ENCODE measurements at places on chromosomes 3 and 15. TPM values are rescaled to one million over a fixed set of nuclear protein-coding genes. Genes with fewer than 3 reads are reported as not detected.

- H3K36me3 ChIP-seq = peaks cover 4% of the 10 kb centered on the region
- H3K27me3 ChIP-seq = no peaks in the 10 kb centered on the region
- H3K4me1 ChIP-seq = peaks cover 27% of the 10 kb centered on the region
- no peak for DNase-seq
- H3K27ac ChIP-seq = peak overlapping the region; percentile 70
Observed at GRCh38 chr3:32302601-32303398, 64.3 kb downstream of the CMTM8 start.

GRCh38 chr3:55012091-55012490 lies 84.2 kb upstream of the LRTM1 start:
- H3K27ac ChIP-seq = no peak overlapping the region
- no peaks in the 10 kb centered on the region for H3K36me3 ChIP-seq
- H3K4me1 ChIP-seq = peaks cover 16% of the 10 kb centered on the region
- no peak for DNase-seq

- no peak for DNase-seq
- H3K4me1 ChIP-seq = peaks cover 2% of the 10 kb centered on the region
- H3K27ac ChIP-seq = no peak overlapping the region
- no peaks in the 10 kb centered on the region for H3K27me3 ChIP-seq
- no peaks in the 10 kb centered on the region for H3K36me3 ChIP-seq
- H3K4me3 ChIP-seq = no peak overlapping the region
Observed at GRCh38 chr3:54360320-54360719, 238.0 kb downstream of the CACNA2D3 start.

DNA sequence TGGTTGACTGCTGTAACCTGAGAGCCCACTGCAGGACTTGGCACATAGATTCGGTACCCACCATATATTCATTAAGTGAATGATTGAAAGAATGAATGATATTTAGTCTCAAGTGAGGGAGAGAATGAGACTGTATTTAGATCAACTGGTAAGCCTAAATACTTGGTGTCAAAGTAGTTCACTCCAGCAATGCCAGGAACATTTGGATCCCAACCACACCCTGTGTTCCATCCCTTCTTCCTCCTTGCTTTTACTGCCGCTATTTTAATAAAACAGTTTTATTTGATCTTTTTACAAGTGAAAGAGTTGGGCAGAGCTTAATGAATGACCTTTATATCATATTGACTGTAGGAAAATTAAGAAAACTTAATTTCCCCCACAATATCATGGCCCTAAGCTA lies 473.6 kb upstream of the CBLB start:
- H3K4me1 ChIP-seq = peaks cover 5% of the 10 kb centered on the region
- no peak overlapping the region for H3K4me3 ChIP-seq
- DNase-seq = no peak
- no peaks in the 10 kb centered on the region for H3K36me3 ChIP-seq
- H3K27ac ChIP-seq = no peak overlapping the region
- H3K27me3 ChIP-seq = peaks cover 9% of the 10 kb centered on the region

GRCh38 chr3:11565072-11565471 lies 78.6 kb downstream of the VGLL4 start:
- no peaks in the 10 kb centered on the region for H3K27me3 ChIP-seq
- no peak overlapping the region for H3K27ac ChIP-seq
- peaks cover 24% of the 10 kb centered on the region for H3K4me1 ChIP-seq
- peaks cover 34% of the 10 kb centered on the region for H3K36me3 ChIP-seq

DNA sequence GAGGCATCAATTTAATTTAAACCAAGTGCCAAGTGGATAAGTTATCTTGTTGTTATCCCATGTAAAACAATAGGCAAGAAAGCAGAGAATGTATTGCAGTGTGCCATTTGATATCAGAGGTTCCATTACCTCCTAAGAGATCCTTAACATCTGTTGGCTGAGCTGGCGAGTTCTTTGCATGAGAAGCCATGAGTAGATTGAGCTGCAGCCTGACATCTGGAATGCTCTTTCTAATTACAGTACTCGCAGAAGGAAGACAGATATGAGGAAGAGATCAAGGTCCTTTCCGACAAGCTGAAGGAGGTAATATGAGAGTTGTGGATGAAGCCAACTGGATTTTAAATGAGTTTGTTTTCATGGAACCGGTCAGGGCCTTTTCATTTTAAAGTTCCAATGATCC lies 19.4 kb downstream of the TPM1 start:
- no peak overlapping the region for H3K4me3 ChIP-seq
- no peak for DNase-seq
- H3K27me3 ChIP-seq = no peaks in the 10 kb centered on the region
- H3K36me3 ChIP-seq = peaks cover 80% of the 10 kb centered on the region
- no peak overlapping the region for H3K27ac ChIP-seq

DNA sequence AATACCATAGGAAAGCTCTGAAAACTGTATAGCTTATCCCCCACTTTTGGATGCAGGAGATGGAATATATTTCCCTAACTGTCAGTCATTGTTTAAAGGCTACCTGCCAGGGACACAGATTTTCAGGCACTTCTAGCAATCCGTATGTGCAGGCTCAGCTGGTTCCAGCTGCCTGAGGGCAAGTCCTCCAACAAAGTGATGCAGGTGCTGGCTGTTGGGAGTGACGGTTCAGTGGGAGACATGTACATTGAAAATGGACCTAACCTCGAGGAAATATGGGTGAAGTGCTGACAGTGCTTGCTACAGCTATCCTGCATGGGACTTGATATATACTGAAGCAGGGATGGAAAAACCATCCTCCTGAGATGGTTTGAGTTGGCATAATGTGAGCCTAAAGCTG lies 153.1 kb upstream of the GAP43 start:
- H3K27ac ChIP-seq = no peak overlapping the region
- H3K4me1 ChIP-seq = no peaks in the 10 kb centered on the region
- no peak overlapping the region for H3K4me3 ChIP-seq
- H3K27me3 ChIP-seq = no peaks in the 10 kb centered on the region
- no peaks in the 10 kb centered on the region for H3K36me3 ChIP-seq
- DNase-seq = no peak

DNA sequence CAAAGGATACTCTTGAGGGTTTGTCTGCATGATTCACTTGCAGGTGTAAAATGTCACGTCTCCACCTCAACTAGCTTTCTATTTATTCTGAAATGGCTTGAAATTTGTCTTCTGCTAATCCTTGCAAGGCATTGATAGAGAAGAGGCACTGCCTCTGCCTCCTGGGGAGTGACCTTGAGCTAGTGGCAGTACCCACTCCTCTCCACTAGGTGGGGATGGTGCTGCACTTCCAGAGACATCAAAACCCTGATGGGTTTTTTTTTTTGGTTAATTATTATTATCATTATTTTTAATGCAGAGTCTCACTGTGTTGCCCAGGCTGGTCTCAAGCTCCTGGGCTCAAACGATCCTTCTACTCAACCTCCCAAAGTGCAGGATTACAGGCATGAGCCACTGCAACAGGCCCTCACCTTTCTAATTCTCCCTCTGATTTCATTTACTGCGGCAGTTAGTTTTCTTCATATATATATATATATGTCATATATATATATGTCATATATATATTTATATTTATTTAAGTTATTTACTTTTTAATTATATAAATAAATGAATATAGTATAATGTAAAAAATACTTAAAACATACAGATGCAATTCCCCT lies 117.6 kb upstream of the EIF1B start:
- H3K27me3 ChIP-seq = peaks cover 7% of the 10 kb centered on the region
- no peak overlapping the region for H3K27ac ChIP-seq
- DNase-seq = no peak
- no peaks in the 10 kb centered on the region for H3K4me1 ChIP-seq

- H3K27me3 ChIP-seq = no peaks in the 10 kb centered on the region
- H3K4me1 ChIP-seq = peaks cover 9% of the 10 kb centered on the region
- no peaks in the 10 kb centered on the region for H3K36me3 ChIP-seq
- H3K27ac ChIP-seq = no peak overlapping the region
- H3K4me3 ChIP-seq = no peak overlapping the region
Observed at GRCh38 chr15:39198044-39199000, 382.6 kb upstream of the THBS1 start.

C3orf62 gene
- total RNA-seq = 10.7 TPM

SLC12A1 gene
- 0.05 TPM for total RNA-seq

ATP13A5 gene
- not detected for total RNA-seq

Measured in type B pancreatic cell (in vitro differentiated cells).